ENCODE measurements at places on chromosomes 13 and 19.

- DNase-seq: no peak
Observed at GRCh38 chr13:46181840-46182490, at the start of gene LCP1. Gene LCP1 (minus strand): TSS chr13:46182177. CDS start chr13:46159662, 22,515 bp downstream.

GRCh38 chr13:98622931-98623331 is 46.0 kb upstream of the STK24 start:
- no peak for DNase-seq

DNA sequence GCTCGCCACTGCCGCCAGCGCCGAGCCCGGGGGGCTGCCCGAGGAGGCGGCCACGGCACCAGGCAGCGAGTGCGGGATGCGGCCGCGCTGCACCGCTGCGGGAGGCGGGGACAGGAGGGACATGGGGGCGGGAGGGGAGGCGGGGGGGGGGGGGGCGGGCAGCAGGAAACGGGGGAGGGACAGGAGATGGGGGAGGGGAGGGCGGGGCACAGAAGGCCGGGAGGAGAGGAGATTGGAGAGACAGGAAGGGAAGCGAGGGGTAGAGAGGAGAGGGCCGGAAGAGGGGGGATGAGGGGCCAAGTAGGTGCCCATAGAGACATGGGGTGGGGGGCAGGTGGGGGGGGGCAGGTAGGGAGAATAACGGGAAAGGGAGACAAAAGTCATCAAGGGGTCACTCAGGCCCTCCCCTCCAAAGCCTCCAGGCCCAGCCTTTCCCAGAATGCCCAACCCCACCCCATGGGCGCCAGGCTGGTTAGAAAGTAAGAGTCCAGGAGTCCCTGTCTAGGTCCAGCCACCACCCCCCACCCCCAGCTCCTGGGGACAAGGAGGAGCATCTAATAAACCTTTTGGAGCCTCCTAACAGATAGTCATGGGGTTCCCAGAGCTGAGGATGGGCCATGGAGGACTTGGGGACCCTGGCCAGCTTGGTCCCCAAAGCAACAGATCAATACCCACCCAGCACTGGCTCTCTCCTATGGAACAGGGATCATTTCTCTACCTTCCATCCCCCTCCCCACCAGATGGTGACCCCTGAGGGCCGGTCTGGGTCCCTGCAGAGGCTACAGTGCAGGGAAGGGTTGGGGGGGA is 9.5 kb downstream of the NR2F6 start:
- DNase-seq: no peak

GRCh38 chr13:110046811-110047210 is 260.1 kb downstream of the COL4A1 start:
- DNase-seq: no peak

GRCh38 chr13:62838929-62839328 is 1423.3 kb upstream of the PCDH20 start:
- DNase-seq: no peak

DNA sequence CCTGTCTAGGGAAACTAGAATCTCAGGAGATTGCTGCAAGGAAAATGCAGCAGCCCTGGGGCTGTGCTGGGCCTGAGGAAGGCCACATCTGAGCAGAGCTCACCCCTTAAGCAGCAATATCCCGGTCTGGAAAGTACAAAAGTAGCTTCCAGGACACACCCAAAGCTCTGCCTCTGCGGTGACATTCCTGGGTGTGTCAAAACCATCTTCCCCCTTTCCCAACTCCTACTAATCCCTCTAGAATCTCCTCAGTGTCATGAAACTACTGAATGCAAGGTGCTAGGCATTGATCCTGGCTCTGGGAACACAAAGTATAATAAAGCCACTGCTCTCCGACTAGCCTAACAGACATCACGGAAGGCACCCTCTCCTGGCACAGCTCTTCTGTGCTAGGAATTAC is 5.0 kb downstream of the PBX4 start:
- DNase-seq: no peak

DNA sequence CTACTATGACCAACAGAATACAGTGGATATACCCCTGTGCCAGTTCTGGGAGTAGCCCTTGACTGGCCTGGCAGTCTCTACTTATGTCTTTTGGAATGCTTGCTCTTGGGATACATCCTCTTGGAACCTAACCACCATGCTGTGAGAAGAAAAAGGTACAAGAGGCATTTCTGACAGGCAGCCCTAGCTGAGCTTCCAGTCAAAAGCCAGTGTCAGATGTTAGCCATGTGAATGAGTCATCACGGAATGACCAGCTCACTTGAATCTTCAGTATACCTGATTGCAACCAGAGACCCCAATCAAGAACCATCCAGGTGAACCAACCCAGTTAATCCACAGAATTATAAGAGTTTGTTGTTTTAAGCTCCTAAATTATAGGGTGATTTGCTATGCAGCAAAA is 4.1 kb downstream of the CCDC169 start:
- no peak for DNase-seq

GRCh38 chr13:107846642-107847041 is 368.7 kb downstream of the LIG4 start:
- no peak for DNase-seq
